ENCODE measurements at places on chromosomes 3 and 15. TPM values are rescaled to one million over a fixed set of nuclear protein-coding genes. Genes with fewer than 3 reads are reported as not detected.

The CCDC191 gene
- 1.2 TPM for total RNA-seq

The NOX5 gene
- total RNA-seq: not detected

The P4HTM gene
- total RNA-seq: 37.0 TPM

The TNFSF10 gene
- 13.0 TPM for total RNA-seq

The TBCCD1 gene
- 7.8 TPM for total RNA-seq

The TMEM212 gene
- total RNA-seq: not detected

The CGGBP1 gene
- 48.5 TPM for total RNA-seq

The IL16 gene
- 2.5 TPM for total RNA-seq

The GPR62 gene
- total RNA-seq: 0.16 TPM

The MORC1 gene
- total RNA-seq: not detected

Measured in cardiac septum (tissue), 1 donor.